Activated CD4-positive, alpha-beta T cell treated with anti-CD3 and anti-CD28 coated beads, Interleukin-2, amount 50 U/mL, for 16 hours (primary cell): ENCODE measurements at places on chromosomes 1 and 21.

DNA sequence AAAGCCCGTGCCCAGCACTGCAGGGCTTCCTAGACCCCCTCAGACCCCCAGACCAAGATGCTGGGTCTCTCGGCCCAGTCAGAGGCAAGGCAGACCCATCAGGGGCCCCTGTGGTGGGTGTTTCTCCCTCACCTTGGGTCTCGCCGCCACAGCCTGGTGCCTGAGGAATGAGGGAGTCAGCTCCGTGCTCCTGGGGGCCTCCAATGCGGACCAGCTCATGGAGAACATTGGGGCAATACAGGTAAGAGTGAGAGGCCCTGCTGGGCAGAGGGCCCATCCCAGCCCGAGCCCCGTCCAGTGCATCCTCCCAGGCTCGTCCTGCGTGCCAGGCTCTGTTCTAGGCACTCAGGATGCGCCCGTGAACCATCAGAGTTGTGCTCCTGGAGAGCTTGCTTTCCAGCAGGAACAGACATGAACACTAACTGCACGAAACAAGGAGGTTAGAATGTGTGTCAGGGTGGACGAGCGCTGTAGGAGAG is 51.5 kb downstream of the KCNAB2 start:
- no peak for DNase-seq

DNA sequence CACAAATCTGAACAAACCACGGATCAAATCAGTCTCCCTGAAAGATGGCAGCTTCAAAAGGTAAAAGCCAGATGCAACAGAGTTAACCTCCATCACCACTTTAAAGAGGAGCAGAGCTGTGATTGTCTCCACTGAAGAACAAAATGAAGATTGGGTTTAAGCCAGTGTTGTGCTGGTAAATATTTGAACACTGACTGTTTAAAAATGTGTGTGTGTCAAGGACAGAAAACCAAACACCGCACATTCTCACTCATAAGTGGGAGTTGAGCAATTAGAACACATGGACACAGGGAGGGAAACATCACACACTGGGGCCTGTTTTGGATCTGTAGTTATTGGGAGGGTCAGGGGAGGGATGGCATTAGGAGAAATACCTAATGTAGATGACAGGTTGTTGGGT is 83.9 kb downstream of the ST6GALNAC5 start:
- DNase-seq, result no peak

GRCh38 chr1:219726480-219727272 is 113.8 kb upstream of the ZC3H11B start:
- no peak for DNase-seq

DNA sequence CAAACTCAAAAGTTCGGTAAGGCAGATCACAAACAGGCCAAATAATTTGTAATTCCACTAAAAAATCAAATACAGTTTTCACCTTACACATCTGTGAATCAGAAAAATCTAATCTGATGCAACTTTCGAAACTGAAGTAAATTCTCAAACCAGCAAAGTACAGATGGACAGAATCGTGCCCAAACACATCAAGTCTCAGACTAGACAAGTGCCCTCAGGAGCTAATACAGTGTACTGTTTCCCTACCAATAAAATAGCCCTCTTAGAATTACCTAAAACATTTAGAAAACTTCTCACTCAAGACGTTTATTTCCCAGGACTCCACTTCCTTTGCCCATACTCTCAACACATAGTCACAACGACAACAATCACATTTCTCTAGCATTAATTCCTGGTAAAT is 134.2 kb downstream of the SMYD2 start:
- DNase-seq, result no peak

GRCh38 chr1:7638078-7638477 is 133.0 kb upstream of the VAMP3 start:
- no peak for DNase-seq
